Ovary (tissue), 10 donors: ENCODE measurements at places on chromosomes 7 and 10. TPM values are rescaled to one million over a fixed set of nuclear protein-coding genes. Genes with fewer than 3 reads are reported as not detected.

The CLRN3 gene
- not detected for total RNA-seq

The HMX3 gene
- not detected for total RNA-seq

The NME8 gene
- total RNA-seq = not detected

The SEC61A2 gene
- total RNA-seq = 13.4 TPM

The APBB1IP gene
- total RNA-seq = 6.6 TPM

The PTF1A gene
- total RNA-seq = not detected

DNA sequence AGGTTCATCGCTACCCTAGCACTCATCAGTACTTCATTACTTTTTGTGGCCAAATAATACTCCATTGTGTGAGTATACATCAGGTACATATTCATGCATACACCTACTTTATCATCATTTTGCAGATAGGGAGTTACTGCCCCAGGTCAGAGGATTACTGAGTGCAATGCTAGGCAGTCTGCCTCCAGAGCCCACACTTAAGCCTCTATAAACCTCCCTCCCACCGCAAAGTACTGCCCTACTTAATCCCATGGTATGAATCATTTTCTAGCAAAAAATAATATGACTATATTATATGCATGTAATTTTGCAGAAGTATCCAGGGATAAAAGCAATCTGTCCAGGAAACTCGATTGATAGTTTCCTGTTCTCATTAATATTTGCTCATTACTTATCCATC lies 194.3 kb downstream of the GRID1 start:
- H3K36me3 ChIP-seq = no peaks in the 10 kb centered on the region
- H3K27ac ChIP-seq = no peak overlapping the region
- no peaks in the 10 kb centered on the region for H3K4me1 ChIP-seq
- DNase-seq = no peak

GRCh38 chr10:101226491-101227428 lies 2.5 kb downstream of the LBX1 start:
- peak overlapping the region; percentile 13 for H3K4me3 ChIP-seq
- peaks cover 11% of the 10 kb centered on the region for H3K4me1 ChIP-seq
- peaks cover 12% of the 10 kb centered on the region for H3K27me3 ChIP-seq
- no peak for DNase-seq

GRCh38 chr7:74287303-74288033 lies 1.7 kb upstream of the CLIP2 start:
- no peaks in the 10 kb centered on the region for H3K27me3 ChIP-seq
- DNase-seq = no peak
- no peak overlapping the region for H3K4me3 ChIP-seq
- H3K36me3 ChIP-seq = no peaks in the 10 kb centered on the region
- H3K4me1 ChIP-seq = peaks cover 13% of the 10 kb centered on the region
- no peak overlapping the region for H3K27ac ChIP-seq

- peaks cover 12% of the 10 kb centered on the region for H3K4me1 ChIP-seq
- H3K27me3 ChIP-seq = no peaks in the 10 kb centered on the region
- no peaks in the 10 kb centered on the region for H3K36me3 ChIP-seq
- peak overlapping the region; percentile 90 for H3K27ac ChIP-seq
These were observed 28.7 kb downstream of the ZNF775 start for GRCh38 chr7:150407588-150408392.

DNA sequence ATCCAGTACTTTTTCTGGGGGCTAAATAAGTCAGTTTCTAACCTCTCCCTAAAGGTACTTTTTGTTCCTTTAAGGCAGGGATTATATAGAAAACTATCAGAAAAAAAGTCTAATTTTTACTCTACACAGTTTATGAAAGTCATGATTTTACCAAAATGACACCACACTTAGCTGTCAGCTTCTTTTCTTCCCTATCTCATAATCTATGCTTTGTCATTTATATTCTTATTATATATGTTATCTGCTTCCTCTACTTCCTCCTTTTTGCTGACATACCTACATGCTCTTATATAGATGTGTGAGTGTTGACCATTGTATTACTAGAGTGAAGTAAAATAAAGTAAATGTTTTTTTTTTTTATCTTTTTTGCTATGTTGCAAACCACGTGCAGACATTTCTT lies 203.9 kb upstream of the CHRM2 start:
- H3K4me1 ChIP-seq = no peaks in the 10 kb centered on the region
- no peak overlapping the region for H3K27ac ChIP-seq
- no peak for DNase-seq
- H3K36me3 ChIP-seq = no peaks in the 10 kb centered on the region
- H3K4me3 ChIP-seq = no peak overlapping the region

DNA sequence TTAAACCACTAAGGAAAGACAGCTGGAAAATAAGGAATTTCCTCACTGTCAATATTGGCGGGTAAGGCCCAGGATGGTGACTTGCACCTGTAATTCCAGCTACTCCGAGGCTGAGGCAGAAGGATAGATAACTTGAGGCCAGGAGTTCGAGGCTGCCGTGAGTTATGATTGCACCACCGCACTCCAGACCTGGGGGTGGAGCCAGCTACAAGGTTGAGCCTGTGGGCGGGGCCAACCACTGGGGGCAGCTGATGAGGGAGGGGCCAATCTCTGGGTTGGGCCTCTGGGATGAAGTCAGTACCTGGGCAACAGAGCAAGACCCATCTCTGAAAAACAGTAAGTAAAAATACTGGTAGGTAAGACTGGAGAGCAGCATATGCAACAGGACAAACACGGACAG lies 80.1 kb upstream of the ADO start:
- no peaks in the 10 kb centered on the region for H3K27me3 ChIP-seq
- no peak overlapping the region for H3K4me3 ChIP-seq
- no peaks in the 10 kb centered on the region for H3K36me3 ChIP-seq
- DNase-seq = no peak
- H3K4me1 ChIP-seq = no peaks in the 10 kb centered on the region

DNA sequence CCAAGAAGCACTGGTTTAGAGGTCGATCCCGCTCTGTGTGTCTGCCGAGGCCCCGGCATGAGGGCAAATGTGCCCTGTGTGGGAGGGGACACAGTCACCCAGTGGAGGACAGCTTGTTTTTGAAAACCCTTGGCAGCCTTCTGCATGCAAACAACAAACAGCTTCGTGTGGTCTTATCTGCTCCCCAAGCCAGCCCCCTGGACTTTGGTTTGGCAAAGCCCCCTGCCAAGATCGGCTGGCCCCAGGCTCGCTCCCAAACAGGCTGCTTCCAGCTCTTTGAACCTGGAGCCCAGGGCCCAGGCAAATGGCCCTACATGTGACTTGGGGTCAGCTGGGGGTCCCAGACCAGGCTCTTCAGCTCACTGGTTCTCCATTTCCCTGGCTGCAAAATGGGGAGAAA lies 2.9 kb downstream of the ELN start:
- H3K4me3 ChIP-seq = no peak overlapping the region
- H3K36me3 ChIP-seq = no peaks in the 10 kb centered on the region
- no peak for DNase-seq
- H3K4me1 ChIP-seq = peaks cover 31% of the 10 kb centered on the region
- peak overlapping the region; percentile 9 for H3K27ac ChIP-seq

- H3K4me1 ChIP-seq = no peaks in the 10 kb centered on the region
- H3K4me3 ChIP-seq = no peak overlapping the region
- no peaks in the 10 kb centered on the region for H3K36me3 ChIP-seq
These were observed 131.5 kb upstream of the CTBP2 start for GRCh38 chr10:125291836-125292235.

GRCh38 chr10:132385721-132386418 lies 11.1 kb upstream of the PWWP2B start:
- no peak overlapping the region for H3K27ac ChIP-seq
- DNase-seq = no peak
- H3K4me1 ChIP-seq = peaks cover 13% of the 10 kb centered on the region
- H3K27me3 ChIP-seq = no peaks in the 10 kb centered on the region
- no peaks in the 10 kb centered on the region for H3K36me3 ChIP-seq

DNA sequence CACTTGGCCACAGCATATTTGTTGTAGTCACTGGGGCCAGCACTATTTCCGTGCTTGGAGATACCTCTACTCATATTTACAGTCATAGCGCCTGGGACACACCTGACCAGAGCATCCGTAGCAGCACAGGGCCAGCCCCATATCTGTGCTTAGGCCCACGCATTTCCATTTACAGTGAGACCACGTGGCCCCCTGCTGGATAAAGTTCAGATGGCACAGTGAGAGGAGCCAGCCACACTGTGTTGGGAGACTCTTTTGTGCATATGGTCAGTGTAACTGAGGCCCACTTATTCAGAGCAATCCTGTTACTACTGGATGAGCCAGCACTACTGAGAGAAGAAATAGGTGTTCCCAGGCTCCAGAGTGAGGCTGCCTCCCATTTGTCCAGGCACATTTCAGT lies 455.3 kb downstream of the REEP3 start:
- no peak for DNase-seq
- no peak overlapping the region for H3K4me3 ChIP-seq
- no peaks in the 10 kb centered on the region for H3K36me3 ChIP-seq
- H3K27ac ChIP-seq = no peak overlapping the region
- no peaks in the 10 kb centered on the region for H3K4me1 ChIP-seq

DNA sequence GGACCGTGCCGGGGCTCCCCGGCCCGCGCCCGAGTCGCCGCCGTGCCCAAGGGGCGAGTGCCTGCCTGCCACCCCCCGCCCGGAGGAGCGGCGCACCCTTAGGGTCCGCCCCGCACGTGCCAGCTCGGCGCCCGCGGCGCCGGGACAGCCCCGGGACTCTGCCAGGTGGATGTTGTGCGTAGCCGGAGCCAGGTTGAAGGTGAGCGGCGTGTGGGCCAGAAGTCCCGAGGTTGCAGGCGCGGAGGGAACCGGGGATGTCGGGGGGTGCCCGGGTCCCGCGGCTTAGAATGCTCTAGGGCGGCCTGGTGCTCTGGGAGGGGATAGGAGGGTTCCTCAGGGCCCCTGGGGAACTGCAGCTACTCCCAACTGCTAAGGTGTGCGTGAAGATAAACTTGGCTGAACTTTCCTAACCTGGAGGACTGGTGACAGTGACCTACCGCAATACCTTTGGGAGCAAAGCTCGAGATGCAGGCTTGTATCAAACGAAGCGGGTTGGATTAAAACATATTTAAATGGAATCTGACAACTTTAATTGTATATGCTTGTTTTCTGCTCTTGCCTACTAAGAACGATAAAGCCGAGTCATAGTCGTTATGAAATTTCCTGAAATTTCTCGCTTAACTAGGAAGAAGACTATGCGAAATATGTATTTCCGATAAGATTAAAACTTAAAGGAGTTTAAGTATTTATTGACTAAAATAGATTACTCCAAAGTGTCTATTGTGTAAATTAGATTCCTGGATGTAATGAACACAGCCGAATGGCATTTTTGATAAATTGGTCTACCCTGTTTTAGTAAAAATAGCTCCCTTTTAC lies at the start of gene CUX1:
Gene CUX1, plus strand, starts transcription at position 156 of the 816 bp plus-strand sequence. Its CDS starts 14 bp downstream, at position 170.
- no peaks in the 10 kb centered on the region for H3K36me3 ChIP-seq
- peak; percentile 30 for DNase-seq
- peak within 1 kb of the TSS; percentile 90 for H3K27ac ChIP-seq

- no peaks in the 10 kb centered on the region for H3K36me3 ChIP-seq
- no peak overlapping the region for H3K4me3 ChIP-seq
- H3K27me3 ChIP-seq = no peaks in the 10 kb centered on the region
- H3K27ac ChIP-seq = no peak overlapping the region
- no peak for DNase-seq
- no peaks in the 10 kb centered on the region for H3K4me1 ChIP-seq
These were observed 161.9 kb upstream of the WNT16 start for GRCh38 chr7:121166916-121167315.

DNA sequence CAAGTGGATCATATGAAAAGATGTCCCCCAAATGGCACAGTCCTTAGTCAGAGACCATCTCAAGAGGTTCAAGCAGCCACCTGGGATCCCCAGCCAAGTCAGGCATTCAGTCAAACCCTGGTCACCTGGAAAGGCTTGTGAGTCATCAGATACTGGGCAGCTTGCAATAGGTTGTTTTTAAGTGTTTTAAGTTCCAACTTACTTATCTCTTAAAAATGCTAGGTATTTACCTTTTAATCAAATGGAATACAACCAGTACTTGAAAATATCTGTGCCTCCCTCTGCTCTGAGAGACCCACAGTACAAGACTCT lies 262.2 kb downstream of the WDR11 start:
- no peak overlapping the region for H3K27ac ChIP-seq
- no peaks in the 10 kb centered on the region for H3K36me3 ChIP-seq
- DNase-seq = no peak
- H3K4me3 ChIP-seq = no peak overlapping the region
- H3K4me1 ChIP-seq = no peaks in the 10 kb centered on the region

DNA sequence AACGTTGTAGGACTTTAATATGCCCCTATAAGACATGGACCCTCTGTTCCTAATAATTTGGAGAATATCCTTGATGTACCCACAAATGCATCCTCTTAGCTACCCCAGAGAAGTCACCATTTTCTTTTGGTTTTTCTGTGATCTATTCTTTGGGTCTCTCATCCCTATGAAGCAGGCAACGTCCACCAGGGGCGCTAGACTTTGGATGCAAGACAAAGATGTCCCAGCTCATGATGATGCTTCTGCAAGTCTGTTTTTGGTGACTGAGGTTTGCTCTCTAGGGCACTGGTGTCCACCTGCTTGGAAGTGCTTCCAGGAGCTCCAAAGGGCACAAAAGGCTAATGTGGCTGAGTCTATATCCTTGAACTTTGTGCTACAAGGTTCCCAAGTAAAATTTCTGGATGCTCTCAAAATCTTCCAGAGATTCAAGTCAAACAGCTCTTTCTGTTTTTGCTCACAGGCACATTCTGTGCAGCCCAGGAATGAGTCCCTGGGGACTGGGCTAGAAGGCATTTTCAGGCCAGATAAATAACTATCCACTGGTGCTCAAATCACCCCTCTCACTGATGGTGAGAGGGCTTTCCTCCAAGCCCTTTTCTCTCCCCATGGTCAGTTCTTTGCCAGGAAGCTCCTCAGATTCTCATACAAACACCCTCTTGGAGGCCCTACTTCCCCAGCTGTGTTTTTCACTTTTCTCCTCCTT lies 166.4 kb downstream of the C7orf25 start:
- no peak overlapping the region for H3K4me3 ChIP-seq
- no peaks in the 10 kb centered on the region for H3K27me3 ChIP-seq
- H3K27ac ChIP-seq = no peak overlapping the region
- H3K4me1 ChIP-seq = no peaks in the 10 kb centered on the region
- no peaks in the 10 kb centered on the region for H3K36me3 ChIP-seq

- H3K36me3 ChIP-seq = no peaks in the 10 kb centered on the region
- peaks cover 10% of the 10 kb centered on the region for H3K4me1 ChIP-seq
- no peaks in the 10 kb centered on the region for H3K27me3 ChIP-seq
- no peak overlapping the region for H3K27ac ChIP-seq
These were observed 224.8 kb downstream of the RPS24 start for GRCh38 chr10:78258323-78259030.

DNA sequence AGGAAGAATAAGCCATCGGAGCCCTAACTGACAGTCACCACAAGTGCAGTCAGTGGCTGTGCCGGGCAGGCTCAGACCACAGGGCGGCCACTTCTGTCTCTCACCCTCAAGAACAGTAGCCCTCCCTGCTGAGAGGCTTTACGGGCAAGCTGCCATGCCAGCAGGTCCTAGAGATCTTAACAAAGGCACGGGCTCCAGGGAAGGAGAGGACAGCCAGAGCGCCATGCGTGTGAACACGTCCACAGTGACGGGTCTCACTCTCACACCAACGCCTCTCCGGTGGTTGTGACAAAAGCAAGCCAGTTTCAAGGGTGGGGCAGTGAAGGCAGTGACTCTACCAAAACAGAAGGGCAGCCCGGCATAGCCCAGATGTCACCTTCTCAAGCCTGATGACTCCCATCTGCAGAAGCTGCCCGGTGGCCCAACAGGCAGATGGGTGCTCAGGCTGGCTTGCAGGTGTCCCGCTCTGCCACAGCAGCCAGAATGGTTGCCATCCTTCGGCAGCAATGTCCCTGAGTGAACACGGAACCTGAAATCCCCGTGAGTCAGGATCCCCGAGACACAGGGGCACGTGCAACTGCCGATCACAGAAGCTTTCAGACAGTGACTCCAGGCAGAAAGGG lies 102.0 kb downstream of the FAM53B start:
- no peaks in the 10 kb centered on the region for H3K36me3 ChIP-seq
- H3K4me3 ChIP-seq = no peak overlapping the region
- H3K4me1 ChIP-seq = peaks cover 36% of the 10 kb centered on the region
- DNase-seq = no peak
- H3K27ac ChIP-seq = peak overlapping the region; percentile 66
- no peaks in the 10 kb centered on the region for H3K27me3 ChIP-seq
